ENCODE measurements at places on chromosomes 7 and 10. TPM values are rescaled to one million over a fixed set of nuclear protein-coding genes. Genes with fewer than 3 reads are reported as not detected.

GRCh38 chr7:4549681-4550080, 132.4 kb upstream of the FOXK1 start:
- no peak for DNase-seq

- no peak for DNase-seq
Observed at GRCh38 chr10:30553626-30554439, 75.7 kb downstream of the LYZL2 start.

DNA sequence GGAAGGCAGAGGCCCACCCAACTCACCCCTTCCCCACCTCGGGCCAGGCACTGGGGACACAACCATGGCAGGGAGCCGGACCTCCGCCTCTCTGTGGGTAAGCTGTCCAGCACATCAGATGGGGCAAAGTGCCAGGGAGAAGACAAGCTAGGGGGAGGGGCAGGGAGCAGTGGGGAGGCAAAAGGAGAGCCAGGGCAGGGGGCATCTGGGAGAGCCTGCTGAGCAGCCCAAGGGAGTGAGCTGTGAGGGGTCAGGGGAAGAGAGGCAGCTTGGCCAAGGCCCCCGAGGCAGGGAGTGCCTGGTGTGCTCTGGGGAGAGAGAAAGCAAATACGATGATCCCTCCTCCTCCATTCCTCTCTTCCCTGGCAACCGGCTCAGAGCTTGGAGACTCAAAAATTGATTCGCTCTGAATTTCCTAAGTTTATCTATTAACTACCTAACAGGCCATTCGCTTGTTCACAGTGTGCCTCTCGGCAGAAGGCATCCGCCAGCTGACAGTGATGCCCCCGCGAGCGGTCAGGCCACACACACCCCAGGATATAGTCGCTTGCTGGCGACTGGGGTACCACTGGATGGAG, 4.5 kb downstream of the CAMK2B start:
- DNase-seq = no peak

- no peak for DNase-seq
Observed at GRCh38 chr7:12210179-12211053, 678 bp upstream of the TMEM106B start.

DNA sequence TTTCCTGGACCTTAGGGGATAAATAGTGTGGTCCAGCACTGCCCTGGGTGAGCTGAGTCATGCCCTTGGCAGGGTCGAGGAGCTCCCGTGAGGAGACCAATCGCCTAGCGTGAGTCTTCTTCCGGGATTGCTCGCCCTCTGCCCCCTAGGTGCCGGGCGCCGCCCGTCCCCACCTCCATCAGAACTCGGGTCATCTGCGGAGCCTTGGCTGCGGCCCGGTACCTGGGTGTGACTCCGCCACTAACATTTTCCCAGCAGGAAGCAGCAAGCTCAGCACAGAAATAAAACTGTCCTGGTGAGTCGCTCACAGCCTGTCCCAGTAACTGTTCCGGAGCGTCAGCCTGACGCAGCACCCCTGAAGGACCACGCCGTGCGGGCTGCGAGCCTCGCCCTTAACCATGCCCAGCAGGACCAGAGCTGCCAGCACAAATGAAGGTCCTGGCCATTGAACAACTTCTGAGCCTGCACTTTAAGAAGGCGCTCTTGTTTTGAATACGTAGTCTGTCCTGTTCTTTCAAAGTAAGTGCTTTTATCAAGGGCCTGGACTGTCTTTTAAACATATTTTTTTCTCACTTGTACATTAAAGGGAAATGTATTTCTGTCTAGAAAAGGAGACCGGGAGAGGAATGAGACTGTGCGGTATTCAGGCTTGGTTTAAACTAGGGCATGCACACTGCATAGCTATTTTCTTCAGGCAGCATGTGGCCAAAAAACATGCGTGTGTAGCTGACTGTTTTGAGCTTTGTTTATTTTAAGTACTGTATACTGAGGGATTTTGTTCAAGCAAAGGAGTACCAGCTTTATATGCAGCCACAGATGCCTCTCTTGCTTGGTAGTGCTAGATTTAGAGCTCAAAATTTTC, 136.7 kb downstream of the HECW1 start:
- DNase-seq = peak; percentile 33

- no peak for DNase-seq
Observed at GRCh38 chr7:139867847-139868246, 38.8 kb downstream of the TBXAS1 start.

- DNase-seq = no peak
Observed at GRCh38 chr7:45155357-45155900, 2.2 kb upstream of the RAMP3 start.

DNA sequence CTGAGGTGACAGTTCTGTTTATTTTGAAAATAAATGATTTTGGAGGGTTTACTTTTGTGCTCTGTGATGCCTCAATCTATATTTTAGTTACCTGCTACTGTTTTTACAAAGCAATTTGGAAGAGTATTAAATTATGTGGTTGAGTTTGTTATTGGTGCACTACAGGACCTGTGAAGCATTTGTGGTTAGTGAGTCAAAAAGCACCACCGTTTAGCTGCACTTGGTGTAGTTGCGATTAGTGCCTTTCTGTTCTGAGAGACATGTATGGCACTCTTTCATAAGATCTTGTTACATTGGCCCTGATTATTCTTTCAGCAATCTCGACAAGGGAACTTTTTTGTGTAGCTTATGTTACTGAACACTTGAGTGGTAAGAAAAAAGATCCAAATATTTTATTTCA, 132.2 kb downstream of the BBS9 start:
- no peak for DNase-seq

DNA sequence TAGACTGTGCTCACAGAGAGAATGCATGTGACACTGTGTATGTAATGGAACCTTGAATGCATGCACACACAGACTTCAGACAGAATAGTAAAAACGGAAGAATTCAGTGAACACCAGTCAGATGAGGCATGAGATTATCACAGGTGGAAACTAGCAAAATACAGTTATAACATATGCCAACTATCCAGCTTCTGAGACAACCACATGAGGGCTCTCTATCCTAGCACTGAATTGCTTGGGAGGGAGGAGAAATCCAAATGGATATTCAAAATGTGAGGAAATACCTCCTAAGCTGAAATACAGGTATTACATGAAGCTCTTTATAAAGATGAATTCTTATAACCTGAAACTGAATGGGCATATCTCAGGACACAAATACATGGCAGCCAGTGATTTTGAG, 30.6 kb downstream of the GARS1 start:
- no peak for DNase-seq

DNA sequence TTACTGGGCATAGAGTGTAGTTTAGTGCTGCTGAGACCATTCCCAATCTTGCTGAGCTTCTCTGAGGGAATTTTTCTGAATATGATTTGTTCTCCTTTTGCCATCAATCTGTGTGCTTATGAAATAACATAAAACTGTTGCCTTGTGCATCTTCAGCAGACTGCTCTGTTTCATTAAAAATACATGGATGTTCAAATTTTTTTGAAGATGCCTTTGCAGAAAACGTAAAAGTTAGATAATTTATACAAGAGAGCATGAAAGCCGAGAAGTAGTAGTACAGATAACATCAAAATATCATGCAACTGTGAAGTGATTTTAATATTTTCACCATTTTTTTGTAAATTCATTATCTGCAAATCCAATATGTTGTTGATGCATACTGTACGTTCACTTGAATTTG, 174.7 kb upstream of the CSTF2T start:
- no peak for DNase-seq

DNA sequence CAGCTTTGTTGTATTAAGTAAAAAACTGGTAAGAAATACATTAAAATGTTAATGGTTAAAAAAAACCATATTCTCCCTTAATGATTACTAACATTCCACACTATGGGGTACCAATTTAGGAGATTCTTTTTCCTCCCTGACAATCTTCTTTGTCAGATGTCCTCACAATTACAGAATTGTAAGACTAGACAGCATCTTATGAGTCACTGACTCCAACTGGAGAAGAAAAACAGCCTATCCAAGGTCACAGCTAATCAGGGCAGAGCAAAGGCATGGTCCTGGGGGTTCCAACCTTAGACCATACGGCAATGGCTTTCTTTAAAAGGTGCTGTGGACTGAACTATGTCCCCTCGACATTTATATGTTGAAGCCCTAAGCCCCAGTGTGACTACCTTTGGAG, 127.6 kb downstream of the DLG5 start:
- DNase-seq = no peak

- no peak for DNase-seq
Observed at GRCh38 chr10:73843261-73843660, 31.1 kb downstream of the CAMK2G start.

DNA sequence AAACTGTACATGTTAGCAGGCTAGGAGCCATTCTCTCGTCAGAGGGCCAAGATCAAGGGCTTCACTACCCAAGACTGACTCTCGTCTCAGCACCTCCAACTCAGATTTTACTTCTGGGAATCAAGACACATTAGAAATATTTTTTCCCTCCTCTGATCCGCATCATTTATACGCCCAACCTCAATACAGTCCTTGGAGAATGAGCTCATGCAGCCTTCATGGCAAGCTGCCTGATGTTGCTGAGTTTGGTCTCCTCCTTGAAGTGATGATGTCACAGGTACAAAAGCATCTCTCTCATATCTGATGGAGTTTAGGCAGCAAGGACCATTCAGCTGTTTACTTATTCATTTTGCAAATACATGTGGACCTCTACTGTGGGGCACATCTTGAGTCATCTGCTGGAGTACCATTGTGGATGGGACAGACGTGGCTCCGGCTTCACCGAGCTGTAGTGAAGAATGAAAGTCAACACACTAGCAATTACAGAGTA, 114.0 kb downstream of the BMPER start:
- DNase-seq = no peak

DNA sequence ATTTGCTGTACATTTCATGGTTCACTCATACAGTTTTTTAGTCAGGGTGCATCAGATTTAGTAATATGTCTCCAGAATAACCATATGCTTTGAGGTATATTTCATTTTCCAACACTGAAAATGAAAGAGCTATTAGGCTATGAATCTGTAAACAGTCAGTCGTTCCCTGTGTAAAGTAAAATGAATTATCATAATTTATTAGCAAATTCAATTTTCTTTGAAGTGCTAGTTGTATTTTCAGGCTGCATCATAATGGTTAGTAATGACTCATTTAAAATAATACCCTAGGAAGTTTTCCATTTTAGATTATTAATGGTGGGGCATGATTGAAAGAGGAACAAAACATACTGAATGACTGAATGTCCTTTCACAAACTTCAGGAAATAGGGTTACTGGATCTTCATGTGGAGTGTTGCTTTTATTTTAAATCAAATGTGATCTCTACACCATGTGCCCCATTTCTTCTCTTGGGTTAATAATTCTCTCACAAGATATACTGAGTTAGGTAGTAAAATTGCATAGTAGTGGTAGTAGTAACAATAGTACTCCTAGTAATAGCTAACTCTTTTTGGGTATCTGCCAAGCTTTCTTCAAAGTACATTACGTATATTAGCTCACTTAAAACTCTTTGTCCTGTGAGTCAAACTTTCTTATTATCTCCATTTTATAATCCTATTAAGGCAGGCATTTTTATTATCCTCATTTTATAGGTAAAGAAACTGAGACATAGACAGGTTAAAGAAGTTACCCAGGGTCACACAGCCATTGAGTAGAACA, 476.5 kb downstream of the SUGCT start:
- no peak for DNase-seq

- no peak for DNase-seq
Observed at GRCh38 chr7:7156663-7157062, 25.7 kb upstream of the C1GALT1 start.

GRCh38 chr7:47526466-47526865, 55.4 kb downstream of the TNS3 start:
- DNase-seq = no peak

DNA sequence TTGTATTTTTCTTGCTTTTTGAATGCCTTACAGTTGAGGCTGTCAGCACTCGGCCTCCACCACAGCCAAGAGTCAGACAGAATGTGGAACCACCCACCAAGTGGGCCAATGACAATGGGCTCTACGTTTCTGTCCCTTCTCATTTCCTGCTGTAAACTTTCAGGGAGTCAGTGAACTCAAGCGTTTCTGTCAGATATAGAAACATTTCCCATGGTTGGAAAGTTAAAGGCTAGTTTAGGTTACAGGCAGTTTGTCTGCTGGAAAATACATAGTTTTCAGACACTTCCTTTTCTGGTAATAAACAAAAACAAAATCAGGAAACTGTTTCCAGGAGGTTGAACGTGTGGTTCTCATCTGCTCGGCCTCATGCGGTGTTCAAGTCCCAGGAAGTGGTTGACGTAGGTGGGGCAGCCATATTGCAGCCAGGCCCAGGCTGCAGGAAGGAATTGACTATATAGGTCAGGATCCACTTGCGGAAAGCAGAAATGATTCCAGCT, 245.1 kb downstream of the CAMK1D start:
- no peak for DNase-seq

- no peak for DNase-seq
Observed at GRCh38 chr7:135991322-135991721, 14.2 kb upstream of the MTPN start.

CPA1 gene
- total RNA-seq = 11.9 TPM

SPDYE5 gene
- total RNA-seq = not detected

BLNK gene
- total RNA-seq = 0.59 TPM

SYCE1 gene
- total RNA-seq = not detected

LRRN3 gene
- 0.07 TPM for total RNA-seq

DUS4L gene
- 12.6 TPM for total RNA-seq

CYP3A4 gene
- 0.25 TPM for total RNA-seq

CYP2W1 gene
- not detected for total RNA-seq

SEMA4G gene
- total RNA-seq = 29.4 TPM

Measured in HCT116 (cell line).